EH (cell line): ENCODE measurements at places on chromosomes 4 and X.

DNA sequence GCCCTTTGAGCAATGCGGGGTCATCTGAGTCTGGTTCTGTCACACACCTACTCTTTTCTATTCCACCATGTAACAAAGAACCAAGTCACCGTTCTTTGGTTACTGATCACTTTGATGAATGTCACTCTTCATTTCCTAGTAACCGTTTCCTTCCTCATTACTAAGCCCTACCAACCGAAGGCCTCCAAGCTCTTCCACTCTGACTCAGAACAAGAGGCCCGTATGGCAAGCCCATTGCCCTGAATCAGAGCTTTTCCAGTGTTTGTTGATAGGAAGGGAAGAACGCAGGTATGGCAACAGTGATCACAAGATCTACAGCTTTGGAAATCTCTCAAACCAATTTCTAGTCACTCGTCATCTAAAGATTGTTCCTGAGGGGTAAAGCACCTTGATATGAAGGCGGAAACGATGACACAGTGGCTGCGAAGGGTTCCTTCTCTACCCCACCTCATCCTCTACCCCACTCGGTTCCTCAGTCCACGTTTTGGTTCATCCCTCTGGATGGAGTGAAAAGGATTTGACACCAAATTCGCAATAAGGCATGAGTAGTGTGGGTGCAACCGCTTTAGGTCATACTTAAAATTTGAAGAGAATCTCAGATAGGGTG is 28.0 kb upstream of the CD40LG start:
- DNase-seq, result no peak

GRCh38 chr4:140117947-140118346 is 36.0 kb downstream of the MAML3 start:
- DNase-seq, result no peak

DNA sequence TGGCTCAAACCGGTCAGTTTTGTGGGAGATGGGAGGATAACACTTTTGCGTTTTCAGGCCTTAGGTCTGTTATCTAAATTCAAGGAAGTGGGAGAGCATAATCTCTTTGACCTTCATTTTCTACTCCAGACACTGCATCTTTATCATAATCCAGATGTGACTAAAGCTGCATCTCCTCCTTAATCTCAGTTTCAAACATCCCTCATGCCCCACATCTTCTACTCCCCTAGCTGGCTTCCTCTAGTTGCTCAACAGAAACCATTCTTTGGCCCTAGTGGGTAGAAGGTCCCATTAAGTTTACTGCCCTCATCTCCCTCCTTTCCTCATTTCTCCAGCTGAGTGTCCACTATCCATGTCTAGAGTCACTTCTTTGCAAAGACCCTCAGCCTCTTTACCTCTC is 18.8 kb upstream of the RASL11B start:
- DNase-seq, result no peak

DNA sequence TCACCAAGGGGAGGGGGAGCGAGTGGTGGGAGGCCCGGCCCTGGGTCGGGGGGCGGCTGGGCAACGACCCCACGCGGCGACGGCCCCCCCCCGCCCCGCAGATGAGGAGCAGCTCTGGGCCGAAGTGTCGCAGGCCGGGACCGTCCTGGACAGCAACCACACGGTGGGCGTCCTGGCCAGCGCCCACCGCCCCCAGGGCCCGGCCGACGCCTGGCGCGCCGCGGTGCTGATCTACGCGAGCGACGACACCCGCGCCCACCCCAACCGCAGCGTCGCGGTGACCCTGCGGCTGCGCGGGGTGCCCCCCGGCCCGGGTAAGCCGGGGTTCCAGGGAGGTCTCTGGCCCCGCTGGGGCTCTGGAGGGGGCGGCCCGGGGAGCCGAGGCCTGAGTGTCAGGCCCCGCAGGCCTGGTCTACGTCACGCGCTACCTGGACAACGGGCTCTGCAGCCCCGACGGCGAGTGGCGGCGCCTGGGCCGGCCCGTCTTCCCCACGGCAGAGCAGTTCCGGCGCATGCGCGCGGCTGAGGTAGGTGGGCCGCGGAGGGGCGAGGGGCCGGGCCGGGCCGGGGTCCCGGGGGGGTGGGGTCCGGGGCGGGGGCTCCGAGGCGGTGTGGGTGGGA is 8.7 kb upstream of the FGFRL1 start:
- no peak for DNase-seq

DNA sequence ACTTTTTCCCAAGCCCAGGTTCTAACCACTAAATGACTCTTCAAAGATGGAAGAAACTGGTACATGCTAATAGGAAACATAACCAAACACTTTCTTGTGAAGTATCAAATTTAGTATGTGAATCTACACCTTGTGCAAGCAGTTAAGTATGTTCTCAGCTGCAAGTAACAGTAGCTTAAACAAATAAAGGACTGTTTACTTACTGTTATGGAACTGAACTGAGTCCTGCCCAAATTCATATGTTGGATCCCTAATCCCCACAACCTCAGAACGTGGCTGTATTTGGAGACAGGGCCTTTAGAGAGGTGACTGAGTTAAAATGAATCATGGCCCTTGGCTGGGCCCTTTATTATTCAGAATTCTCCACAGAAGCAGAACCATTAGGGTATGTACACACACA is 178.7 kb downstream of the KDR start:
- no peak for DNase-seq

GRCh38 chrX:45472968-45473367 is 272.3 kb upstream of the DIPK2B start:
- peak; percentile 82 for DNase-seq

DNA sequence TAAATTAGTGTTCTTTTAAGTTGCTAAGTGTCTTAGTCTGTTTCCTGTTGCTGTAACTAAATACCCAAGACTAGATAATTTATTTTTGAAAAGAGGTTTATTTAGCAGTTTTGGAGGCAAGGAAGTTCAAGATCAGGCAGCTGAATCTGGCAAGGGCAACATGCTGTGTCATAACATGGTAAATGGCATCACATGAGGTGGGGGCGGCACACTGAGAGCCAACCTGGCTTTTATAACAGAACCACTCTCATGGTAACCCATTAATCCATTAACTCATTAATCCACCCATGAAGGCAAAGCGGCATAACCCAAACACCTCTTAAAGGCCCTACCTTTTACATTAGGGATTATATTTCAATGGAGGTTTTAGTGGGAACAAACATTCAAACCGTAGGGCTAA is 182.2 kb upstream of the GATB start:
- no peak for DNase-seq

DNA sequence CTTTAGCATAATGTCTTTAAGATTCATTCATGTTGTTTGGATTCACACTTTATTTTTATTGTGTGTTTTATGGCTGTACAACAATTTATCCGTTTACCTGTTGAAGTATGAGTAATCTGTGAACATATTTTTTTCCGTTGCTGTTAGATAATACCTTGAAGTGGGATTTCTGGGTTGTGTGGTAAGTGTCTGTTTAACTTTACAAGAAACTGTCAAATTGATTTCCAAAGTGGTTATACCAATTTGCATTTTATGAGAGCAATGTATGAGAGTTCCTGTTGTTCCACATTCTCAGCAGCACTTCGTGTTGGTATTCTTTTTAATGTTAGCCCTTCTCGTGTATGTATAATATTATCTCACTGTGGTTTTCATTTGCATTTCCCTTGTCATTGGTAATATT is 53.6 kb downstream of the USP53 start:
- no peak for DNase-seq

DNA sequence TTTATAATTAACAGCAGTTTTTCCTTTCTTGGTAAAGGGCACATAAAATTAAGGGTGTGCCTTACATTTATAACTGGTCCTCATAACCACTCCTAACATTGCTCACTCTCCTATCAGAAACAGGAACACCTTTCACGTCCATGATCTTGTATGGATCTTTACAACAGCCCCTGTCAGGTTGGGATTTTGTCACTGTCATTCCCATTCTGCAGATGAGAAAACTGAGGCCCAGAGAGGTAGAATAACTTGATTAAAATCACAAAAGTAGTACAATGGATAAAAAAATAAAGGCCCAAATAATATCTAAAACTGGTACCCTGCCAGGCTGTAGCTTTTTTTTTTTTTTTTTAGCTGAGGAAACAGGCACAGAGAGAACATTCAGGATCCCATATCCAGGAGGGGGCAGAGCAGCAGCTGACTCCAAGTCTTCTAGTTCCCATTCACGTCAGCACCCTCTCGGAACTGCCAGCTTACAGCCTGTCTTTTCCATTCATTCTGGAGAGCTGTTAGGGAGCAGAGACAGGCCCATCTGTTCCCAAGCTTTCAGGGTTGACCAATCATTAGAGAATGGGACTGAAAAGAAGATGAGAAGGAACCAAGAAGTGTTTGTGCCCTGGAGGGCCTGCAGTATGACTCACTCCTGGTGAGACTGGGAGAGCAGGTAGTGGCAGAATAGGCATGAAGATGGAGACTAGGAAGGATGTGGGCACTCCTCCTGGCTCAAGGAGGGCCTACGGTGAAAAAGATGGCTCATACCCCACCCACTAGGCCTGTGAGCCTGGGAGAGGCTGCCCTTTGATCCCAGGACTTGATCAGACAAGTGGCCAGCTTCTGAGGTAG is 7.3 kb downstream of the SUV39H1 start:
- DNase-seq, result peak; percentile 68

DNA sequence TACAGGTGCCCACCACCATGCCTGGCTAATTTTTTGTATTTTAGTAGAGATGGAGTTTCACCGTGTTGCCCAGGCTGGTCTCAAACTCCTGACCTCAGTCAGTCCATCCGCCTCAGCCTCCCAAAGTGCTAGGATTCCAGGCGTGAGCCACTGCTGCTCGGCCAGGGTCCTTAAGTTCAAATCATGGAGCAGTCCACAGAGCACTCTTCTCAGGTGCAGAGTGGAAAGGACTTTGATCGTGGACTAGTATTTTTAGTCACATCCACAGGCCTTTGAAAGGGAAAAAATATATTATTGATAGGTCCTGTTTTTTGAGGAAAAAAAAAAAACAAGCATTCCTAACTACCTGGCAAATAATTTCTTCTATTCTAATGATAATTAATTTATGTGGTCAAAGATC is 31.2 kb downstream of the GAB1 start:
- DNase-seq, result no peak

DNA sequence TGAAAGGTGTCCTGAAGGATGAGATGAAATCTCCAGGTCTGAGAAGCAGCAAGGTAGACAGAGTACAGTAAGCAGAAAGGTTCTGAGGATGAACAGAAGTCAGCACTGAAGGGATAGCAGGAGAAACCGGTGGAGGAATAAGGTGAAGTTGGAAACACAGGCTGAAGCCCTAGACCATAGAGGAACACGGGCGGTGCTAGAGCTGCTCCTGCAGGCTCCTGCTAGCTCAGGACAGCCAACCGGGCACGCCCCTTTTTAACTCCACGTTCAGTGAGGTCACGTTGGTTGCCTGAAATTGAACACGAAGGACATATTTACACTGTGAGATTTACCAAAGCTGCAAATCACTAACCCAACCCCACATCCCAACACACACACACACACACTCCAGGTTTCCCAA is 1886.4 kb upstream of the AGA start:
- DNase-seq, result no peak

DNA sequence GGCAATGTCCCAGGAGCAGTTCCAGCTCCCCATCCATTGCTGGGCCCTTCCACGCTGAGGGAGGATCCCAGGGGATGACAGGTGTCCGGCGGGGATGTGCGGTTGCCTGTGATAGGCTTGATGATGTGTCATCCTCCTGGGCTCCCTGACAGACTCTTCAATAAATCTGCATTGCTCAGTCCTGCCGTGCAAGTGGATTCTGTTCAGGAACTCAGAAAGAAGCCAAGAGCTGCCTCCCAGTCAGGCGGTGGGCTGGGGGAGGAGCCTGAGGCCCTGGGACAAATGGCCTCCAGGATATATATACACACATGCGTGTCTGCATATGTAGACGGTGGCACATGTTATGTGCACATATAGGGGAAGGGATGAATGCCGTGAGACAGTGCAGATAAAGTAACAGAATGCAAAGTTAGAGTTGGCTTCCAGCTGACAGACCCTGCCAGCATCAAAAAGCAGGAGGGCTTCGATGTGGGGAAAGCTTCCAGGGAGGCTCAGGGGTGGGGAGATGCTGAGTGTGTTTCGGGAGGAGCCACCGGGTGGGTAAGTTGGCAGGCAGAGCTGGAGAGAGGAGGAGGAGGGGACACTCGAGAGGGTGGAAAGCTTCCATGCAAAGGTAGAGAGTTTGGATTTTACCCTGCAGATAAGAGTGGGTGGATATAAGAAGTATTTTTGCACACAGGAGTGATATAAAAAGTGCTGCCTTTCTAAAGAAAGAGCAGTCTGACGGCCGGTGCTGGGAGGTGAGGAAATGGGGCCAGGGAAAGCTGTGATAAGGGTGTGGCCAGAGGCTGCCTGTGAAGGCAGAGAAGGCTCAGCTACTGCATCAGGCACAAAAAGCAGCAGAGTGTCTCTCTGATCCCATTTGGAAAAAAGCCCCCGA is 28.5 kb upstream of the CRMP1 start:
- no peak for DNase-seq

DNA sequence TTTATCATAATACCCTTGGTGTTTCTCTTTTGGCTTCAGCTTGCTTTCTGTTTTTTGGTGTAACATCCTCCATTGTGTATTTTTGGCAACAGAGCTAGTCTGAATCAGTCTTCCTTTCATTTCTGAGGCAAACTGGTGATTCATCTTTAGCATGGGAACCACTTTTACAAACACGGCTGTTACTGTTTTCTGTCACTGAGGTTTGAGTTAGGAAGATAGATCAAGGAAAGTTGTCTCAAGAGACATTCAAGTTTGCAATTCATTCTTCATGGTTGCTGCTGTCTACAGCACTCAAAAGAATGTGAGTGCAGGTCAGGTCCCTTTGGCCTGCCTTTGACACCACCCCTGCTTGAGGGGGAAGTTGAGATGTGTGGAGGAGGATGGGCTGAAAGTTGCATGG is 36.3 kb downstream of the IL21 start:
- DNase-seq, result peak; percentile 87

DNA sequence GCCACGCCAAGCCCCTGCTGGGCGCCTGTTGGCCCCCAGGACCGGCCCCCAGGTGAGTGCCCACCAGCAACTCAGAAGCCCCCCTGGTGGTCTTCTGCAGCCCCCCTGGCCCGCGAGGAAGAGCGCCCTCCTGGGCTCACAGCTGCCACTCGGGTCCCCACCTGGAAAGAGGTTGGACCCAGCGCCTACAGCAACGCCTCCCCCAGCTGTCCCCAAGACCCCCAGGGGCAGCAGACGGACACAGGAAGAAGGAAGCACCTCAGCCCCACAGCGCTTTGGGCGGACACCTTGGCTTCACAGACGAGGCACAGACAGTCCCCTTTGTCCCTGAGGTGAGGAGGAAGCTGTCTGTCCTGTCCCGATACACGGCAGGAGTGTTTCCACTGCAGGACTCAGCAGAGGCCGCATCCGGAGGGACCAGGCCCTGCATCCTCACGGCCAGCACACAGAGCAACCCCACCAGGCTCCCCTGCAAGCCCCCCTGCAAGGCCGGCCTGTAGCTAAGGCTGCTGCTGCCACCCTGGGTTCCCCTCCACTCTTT is 115.6 kb upstream of the NKX1-1 start:
- DNase-seq, result no peak
